ENCODE measurements at places on chromosomes 16 and 17.

DNA sequence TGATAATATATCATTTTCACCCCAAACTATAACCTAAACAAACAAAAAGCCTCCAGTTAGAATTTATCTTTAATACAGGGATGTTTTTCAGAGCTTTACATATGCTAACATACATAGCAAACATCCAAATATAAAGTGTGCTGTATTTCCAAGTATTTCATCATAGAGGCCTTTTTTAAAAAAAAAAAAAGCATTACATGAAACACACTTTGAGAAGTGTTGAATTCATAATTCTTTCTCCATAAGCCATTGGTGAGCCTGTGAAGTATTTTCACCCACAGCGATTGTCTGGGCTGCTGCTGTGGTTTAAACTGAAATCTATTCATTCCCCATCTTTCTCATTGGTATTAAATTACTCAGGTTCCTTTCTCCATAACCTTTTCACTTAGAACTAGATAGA lies 503.4 kb upstream of the CDH8 start:
- DNase-seq: peak; percentile 1

DNA sequence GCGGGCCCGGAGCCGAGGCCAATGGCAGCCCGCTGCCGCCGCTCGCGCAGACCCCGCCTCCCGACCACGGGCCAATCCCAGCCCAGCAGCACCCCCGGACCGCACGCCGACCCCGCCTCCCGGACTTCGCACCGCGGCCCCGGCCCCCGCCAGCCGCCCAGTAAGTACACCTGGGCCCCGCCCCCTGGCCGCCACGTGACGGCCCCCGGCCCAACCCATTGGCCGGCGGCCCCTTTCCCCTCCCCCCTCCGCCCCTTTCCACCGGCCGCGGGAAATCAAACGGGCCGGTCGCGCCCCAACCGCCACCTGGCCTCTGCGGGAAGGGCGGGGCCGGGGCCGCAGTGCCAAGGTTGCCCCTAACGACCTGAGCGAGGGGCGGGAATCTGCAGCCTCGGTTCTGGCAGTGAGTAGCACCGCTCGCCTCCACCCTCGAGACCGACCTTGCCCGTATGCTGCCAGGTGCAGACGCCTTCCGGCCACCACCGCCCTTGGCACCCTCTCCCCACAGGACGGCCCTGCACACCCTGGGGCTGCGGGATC lies at the start of gene YBX2:
Gene YBX2, minus strand, starts transcription at position 26 of the 540 bp plus-strand sequence. CDS start 139 bp downstream, outside the sequence.
- DNase-seq: no peak

DNA sequence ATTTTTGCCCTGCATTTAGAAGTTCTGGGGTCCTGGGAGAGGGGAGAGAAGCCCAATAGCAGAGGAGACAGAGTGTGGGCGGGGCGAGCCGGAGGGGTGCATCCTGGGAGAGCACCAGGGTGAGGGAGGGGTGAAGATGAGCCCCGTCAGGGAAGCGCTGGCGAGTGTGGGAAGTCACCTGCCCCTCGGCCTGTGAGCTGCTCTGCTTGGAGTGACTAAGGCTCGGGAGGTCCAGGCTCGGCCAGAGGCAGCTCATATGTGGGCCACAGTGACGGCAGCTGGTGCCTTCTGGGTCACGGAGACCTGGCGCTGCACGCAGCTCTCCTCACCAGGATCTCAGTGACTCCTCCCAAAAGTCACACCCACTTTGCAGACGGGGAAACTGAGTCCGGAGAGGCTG lies 1.1 kb downstream of the ZG16B start:
- DNase-seq: no peak

DNA sequence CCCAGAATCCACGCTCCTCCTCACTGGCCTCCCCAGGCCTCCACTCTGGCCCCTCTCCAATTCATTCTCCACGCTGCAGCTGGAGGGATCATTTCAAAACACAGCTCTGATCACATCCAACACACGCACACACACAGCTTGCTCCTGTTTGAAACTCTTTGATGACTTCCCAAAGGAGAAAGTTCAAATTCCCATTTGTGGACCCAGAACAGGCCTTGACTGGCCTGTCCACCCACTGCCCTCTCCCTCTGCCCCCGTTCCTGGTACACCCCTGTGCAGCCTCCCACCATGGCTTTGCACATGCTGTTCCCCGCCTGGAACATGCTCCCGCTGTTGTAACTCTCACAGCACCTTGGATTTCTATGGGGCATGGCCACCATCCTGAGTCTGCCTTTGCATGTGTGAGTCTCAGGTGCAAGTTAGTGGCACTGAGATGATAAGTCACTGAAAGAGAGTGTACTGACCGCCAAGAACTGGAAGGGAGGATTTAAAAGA lies 100.0 kb downstream of the GSG1L start:
- no peak for DNase-seq

DNA sequence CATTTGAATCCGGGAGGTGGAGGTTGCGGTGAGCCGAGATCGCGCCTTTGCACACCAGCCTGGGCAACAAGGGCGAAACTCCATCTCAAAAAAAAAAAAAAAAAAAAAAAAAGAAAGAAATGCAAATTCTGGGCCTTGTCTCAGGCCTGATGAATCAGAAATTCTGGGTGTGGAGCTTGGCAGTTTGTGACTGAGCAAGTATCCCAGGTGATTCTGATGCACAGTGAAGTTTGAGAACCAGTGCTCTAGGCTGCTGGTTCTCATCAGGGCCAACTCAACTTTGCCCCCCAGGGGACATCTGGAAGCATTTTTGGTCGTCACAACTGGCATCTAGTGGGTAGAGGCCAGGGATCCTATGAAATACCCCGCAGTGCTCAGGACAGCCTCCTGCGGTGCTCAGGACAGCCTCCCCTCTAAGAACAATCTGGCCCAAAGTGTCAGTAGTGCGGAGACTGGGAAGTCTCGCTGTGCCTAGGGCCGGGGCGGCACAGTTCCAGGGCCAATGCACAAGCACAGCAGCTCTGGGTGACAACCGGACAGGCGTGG lies 55.9 kb downstream of the SDK2 start:
- DNase-seq: no peak
